ENCODE measurements at places on chromosomes 2 and 18.

- DNase-seq, result no peak
These were observed 44.1 kb downstream of the NEDD4L start for GRCh38 chr18:58087928-58088690.

DNA sequence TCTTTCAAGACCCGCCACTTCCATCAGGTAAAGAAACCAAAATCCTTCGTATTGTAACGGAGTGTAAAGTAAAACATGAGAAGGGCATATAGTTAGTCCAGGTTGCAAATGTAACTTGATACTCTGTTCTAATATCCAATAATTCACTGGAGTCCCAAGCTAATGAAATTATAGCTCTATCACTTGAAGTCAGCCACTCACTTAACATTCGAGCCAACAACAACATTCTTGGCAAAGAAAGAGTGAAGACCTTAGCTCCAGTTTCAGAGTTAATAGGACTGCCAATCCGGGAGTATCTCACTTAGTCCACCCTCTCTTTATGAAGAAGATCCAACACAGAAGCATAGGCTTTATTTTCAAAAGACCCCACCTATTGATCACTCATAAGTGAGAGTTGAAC, 298.0 kb upstream of the SOX11 start:
- DNase-seq, result no peak

DNA sequence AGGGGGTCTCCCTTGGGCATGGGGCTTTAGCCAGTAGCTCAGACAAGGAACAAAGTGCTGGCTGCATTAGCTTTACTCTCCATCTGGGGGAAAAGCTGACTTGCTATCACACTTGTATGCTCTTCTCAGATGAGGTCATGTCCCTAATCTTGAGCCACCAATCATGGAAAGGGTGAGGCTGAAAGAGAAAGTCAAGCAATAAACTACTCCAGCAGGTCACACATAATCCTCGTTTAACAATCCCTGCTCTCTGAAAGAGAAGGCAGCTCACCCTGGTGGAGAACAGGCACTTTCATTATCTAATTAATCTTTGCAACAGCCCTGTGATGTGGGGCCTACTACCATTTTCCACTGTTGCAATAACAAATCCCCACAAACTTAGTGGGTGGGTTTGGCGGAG, 129.7 kb upstream of the CAPN13 start:
- no peak for DNase-seq

GRCh38 chr2:20365249-20365817, 14.7 kb upstream of the PUM2 start:
- no peak for DNase-seq

DNA sequence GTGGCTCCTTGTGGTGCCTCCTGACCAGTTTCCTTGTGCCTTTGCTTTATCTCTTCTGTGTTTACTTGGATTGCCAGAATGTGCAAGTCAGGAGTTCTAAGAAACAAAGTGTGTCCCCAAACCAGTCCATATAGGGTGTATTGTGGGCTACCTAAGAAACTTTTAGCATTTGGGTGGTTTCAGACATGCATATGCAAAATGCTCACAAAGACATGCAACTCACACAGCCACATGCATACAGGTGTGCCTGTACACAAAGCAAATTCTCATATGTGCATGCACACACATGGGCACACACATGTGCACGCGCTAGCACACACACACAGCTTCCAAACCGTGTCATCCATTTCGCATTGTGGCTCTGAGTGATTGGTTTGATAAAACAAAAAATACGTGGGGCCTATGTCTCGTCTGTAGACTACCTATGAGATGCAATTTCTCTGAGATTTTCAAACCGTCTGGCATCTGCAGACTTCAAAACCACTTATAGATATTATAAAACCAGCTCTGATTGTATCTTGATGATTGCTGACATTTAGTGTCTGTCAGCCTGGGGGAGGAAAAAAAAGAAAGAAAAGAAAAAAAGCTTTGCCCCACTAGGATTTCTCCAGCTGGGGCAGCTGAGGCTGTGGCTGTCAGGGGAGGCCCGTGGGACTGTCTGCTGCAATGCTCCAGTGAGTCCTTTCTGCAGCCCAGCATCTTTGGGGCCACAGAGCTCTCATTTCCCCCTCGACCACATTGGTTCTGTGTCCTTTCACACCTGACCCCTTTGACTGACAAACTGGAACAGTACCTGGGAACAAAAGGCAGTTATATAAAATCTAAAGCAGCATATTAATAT, 556.1 kb downstream of the CMPK2 start:
- no peak for DNase-seq

GRCh38 chr18:6778459-6779247, 49.1 kb downstream of the ARHGAP28 start:
- no peak for DNase-seq

- no peak for DNase-seq
These were observed 117.3 kb upstream of the ZFP36L2 start for GRCh38 chr2:43343573-43344304.

- no peak for DNase-seq
These were observed 1.5 kb downstream of the LBX2 start for GRCh38 chr2:74497777-74498499.

DNA sequence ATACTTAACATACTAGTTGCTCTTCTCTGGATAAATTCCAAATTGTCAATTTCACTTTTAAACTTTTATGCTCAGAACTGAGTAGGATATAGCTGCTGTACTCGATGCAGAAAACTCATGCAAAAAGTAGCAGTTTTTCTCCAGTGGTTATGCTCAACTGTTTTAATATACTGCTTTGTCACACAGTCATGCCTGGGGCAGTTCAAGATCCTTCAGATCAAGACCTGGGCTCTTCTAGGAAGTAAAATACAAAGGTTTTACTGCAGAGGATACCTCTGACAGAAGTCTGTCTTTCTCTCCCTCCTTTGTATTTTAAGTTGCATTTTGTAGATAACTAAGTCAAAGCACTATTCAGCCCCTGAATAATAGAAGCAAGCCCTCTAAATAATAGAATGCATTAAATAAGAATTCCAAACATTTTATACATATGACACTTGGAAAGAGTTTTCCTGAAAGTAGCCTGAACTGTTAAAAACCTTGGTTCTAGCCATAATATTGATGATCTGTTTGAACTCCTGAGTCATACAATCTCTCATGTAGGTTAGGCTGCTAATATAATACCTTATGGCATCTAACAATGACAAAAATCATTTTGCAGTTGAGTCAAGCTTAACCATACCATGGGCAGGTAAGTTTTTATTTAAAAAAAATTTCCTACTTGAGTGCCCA, 183.3 kb upstream of the TRIB2 start:
- DNase-seq, result no peak

DNA sequence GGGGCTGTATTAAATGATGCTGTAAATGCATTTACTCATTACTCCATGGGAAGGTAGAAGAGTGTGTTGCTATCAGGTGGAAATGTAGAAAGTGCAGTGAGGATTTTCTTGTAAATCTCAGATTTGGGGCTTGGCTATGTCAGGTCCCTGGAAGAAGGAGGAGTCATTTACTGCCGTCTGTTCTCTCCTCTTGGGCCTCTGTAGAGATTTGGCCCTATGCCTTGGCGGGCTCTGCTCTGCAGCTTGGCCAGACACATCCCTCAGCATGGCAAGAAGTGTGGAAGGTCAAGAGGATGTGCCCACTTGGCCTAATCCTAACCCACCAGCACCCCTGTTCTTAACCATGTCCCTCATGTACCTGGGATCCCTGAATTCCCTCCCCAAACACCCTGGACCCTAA, 6.7 kb downstream of the IL1R1 start:
- DNase-seq, result no peak

- DNase-seq, result no peak
These were observed 13.2 kb upstream of the RMND5A start for GRCh38 chr2:86706935-86707334.
